ENCODE measurements at places on chromosomes 7 and 10.

GRCh38 chr7:151068069-151068773, 8.8 kb downstream of the SLC4A2 start:
- DNase-seq: no peak

DNA sequence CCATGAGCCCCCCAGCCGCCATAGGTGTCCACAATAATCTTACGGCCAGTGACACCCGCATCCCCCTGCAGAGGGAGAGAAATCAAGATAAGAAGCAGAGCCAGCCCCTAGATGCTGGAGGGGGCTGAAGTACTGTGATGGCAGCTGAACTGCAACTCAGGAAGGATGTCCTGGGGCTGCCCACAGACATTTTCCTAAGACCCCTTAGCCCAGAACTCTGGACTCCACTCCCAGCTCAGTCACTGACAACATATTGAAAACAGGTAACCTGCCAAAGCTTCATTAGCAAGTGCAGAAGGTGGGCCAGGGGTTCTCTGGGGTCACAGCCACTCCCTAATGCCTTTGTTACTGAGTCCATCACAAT, 14.3 kb downstream of the MAT1A start:
- DNase-seq: no peak

DNA sequence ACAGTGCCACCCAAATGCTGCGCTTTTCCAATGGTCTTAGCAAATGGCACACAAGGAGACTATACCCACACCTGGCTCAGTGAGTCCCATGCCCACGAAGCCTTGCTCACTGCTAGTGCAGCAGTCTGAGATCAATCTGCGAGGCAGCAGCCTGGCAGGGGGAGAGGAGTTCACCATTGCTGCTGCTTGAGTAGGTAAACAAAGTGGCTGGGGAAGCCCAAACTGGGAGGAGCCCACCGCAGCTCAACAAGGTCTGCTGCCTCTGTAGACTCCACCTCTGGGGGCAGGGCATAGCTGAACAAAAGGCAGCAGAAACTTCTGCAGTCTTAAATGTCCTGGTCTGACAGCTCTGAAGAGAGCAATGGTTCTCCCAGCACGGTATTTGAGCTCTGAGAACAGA, 891.2 kb downstream of the PCDH15 start:
- DNase-seq: no peak

- DNase-seq: no peak
Observed at GRCh38 chr7:45130910-45131309, 19.4 kb upstream of the TBRG4 start.

GRCh38 chr7:35988818-35989217, 164.2 kb upstream of the EEPD1 start:
- DNase-seq: no peak

- DNase-seq: peak; percentile 70
Observed at GRCh38 chr10:114499630-114500190, 95.4 kb upstream of the AFAP1L2 start.

DNA sequence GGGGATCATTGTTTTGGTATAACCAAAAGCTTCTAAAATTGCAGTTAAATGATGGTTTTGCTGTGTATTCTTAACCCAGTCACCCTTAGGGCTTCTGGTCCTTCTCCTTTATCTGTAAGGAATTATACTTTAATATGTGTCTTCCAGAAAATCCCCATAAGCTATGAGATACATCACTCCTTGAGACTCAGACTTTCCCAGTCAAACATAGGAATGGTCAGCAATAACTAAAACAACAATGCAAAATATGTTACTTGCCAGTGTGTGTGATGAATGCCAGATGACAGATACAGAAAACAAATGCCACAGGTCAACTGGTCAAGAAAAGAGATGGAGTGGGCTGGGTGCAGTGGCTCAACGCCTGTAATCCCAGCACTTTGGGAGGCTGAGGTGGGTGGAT, 10.1 kb downstream of the ADD3 start:
- no peak for DNase-seq

GRCh38 chr7:1700086-1700485, 30.0 kb downstream of the ELFN1 start:
- no peak for DNase-seq

DNA sequence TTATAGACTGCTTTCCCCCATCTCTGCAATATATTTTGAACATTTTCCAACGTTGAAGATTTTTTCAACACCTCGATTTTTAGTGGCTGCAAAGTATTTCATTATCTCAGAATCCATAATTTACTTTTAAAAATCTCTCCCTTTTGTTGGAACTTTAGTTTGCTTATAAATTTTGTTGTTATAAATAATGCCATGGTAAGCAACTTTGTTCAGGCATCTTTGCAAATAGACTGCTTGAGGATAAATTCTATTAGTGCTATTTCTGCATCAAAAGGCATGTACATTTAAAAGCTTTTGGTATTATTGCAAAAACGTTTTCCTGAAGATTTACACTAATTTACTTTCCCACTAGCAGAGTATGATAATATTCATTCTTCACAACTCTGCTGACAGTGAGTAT, 79.4 kb downstream of the TMEM178B start:
- no peak for DNase-seq

DNA sequence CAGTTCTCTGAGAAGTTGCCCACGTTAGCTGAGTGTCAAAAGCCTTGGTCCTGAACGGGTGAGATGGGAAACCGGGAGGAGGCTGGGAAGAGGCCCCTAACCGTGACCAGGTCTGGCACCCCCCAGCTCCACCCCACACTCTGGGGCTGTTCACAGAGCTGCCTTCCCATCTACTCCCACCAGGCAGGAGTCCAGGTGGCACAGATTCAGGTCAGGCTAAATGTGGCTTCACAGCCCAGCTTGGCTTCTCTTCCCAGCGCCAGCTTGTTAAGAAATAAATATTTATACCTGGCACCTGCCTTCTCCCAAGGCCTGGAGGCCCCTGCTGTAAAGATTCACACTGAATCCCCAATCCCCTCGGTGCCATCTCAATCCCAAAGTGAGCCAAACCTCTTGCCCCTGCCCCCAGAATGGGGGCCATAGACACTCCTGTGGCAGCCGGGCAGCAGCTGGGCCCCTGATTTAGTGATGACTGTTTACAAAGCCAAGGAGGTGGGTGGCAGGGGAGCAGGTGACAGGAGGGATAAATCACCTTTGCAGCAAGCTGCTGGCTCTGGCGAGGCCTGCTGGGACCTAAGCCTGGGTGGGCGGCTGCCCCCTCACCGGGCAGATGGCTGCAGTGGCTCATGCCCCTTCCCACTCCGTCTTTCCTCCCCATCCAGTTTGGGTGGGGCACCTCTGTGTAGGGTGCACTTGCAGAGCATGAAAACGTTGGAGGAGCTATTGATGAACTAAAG, 72.5 kb downstream of the GOLGA7B start:
- no peak for DNase-seq

DNA sequence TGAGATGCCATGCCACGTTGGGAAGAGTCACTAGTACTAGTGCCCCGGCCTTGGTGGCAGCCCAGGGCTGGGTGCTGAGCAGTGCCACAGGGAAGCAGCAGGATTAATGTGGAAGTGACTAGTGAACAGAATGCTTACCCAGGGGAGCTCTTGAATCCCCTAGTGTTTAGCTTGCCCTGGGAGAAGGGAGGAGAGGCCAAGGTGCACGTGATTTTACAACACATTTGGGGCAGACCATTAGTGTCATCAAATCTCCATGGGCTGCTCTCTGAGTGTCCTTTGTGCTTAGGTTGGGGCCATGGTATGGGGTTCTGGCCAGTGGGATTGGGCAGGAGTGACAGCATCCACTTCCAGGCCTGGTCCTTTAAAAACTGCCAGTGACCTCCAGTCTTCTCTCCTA, 37.5 kb downstream of the ARHGAP22 start:
- DNase-seq: no peak

DNA sequence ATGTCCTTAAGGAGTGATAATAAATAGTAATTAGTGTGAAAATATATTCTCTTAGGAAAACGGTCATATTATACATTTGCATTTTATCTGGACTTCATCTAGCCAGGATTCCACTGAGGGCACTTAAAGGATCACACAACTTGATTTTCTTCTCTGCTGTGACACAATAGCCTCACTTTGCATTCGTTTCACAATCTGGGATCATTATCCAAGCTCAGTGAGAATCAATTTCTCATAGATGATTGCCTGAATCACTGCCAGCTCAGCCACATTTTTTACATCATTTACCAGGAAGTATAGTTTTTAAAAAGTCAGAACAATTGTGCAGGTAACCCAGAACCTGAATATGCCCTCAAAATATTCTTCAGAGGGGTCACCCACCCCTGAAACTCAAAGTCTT, 68.9 kb downstream of the PTPRZ1 start:
- no peak for DNase-seq

GRCh38 chr7:83646027-83646426, 2.9 kb downstream of the SEMA3E start:
- DNase-seq: no peak

DNA sequence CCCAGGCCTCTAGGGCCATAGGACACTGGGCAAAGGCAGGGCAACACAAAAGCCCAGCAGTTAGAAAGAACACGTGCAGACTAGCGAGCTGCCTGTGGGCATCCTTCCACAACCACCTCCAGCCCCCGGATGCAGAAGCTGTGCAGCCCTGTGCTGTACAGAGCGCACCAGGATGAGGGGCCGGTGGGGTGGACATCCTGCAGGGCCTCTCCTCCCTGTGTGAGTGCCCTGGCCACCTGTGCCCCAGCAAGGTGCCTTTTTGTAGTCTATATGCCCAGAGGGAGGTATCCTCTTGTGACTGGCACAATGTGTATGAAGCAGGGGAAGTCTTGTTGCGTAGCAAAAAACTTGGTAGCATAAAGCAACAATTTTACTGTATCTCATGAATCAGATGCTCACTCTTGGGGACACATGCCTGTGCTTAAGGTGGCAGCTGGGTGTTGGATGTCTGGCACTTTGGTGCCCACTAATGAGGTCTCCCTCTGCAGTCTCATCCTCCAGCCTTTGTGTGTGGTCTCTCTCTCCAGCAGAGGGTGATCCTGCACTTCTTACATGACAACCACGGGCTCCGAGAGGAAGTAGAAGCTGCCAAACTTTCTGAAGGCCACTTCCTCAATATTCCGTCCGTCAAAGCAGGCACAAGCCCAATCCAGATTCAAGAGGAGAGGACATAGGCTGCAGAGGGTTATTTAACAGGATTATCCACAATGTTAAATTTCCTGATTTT, 8.7 kb downstream of the NCAPG2 start:
- no peak for DNase-seq

DNA sequence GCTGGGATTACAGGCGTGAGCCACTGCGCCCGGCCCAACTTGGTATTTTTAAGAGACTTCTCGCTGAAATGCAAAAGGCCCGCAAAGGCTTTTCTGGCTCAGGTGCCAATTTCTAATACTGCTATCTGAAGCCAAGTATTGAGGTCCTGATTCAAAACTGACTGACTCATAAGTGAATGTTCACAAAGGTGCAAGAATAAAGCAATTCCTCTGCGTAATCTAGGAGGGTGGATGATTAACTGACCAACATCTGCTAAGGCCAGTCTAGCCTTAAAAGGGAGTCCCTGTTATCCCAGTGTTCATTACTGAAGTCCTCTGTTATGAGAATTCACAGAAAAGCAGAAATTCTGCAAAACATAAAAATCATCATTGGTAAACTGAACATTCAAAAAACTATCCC, 111.4 kb downstream of the SRPK2 start:
- no peak for DNase-seq

DNA sequence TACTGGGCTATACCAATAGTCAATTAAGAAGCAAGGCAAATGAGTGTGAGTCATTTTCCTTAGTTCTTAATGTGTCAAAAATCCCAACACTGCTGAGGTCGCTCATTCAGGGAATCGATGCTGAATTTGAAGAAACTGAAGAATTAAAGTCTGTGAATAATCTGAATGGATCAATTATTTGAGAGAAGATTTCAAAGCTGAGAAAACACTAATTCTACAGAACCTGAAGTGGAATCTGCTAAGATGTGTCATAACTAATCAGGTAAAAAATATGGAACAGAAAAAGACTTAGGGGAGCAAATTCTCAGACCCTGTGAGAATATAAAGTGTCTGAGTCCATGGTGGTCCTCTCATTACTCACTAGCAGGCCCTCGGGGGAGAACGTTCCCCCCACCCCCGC, 125.6 kb downstream of the DIP2C start:
- no peak for DNase-seq

DNA sequence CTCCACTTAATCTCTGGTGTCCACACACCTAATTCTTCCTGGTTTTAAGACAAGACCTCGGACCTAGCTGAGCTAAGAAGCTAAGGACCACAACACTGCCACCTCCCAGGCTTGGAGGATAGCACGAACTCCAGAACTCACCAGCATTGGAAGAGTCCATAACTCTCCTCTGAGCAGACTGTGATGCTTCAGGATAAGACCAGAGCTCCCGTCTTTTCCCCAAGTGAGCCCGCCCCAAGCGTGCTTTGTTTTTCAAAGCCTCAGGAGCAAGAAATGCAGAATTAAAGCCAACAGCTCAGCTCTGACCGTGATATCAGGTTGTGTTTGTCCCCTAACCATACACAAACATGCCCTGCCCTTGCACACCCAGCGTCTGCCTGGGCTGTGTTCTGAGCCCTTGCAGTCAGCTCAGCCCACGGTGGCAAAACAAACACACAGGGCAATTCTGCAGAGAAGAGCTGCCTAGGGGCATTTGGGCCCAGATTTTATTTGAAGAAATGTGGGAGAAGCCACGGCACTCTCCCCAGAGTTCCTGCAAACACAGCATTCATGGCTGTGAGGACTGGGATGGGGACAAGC, 145.4 kb downstream of the WDR11 start:
- no peak for DNase-seq

GRCh38 chr10:70271996-70272924, 11.5 kb downstream of the NPFFR1 start:
- DNase-seq: no peak

- no peak for DNase-seq
Observed at GRCh38 chr7:55241958-55242357, 123.2 kb upstream of the LANCL2 start.

- DNase-seq: no peak
Observed at GRCh38 chr7:109295158-109295557, 725.5 kb downstream of the DNAJB9 start.

GRCh38 chr7:112238852-112239610, 32.5 kb downstream of the ZNF277 start:
- no peak for DNase-seq
